ENCODE measurements at places on chromosomes 1 and 21. TPM values are rescaled to one million over a fixed set of nuclear protein-coding genes. Genes with fewer than 3 reads are reported as not detected.

OR2T11 gene
- not detected for total RNA-seq

NIT1 gene
- 14.7 TPM for total RNA-seq

RNF220 gene
- 48.1 TPM for total RNA-seq

WLS gene
- total RNA-seq, result 28.1 TPM

CCDC17 gene
- total RNA-seq, result 0.41 TPM

TMOD4 gene
- not detected for total RNA-seq

DNA sequence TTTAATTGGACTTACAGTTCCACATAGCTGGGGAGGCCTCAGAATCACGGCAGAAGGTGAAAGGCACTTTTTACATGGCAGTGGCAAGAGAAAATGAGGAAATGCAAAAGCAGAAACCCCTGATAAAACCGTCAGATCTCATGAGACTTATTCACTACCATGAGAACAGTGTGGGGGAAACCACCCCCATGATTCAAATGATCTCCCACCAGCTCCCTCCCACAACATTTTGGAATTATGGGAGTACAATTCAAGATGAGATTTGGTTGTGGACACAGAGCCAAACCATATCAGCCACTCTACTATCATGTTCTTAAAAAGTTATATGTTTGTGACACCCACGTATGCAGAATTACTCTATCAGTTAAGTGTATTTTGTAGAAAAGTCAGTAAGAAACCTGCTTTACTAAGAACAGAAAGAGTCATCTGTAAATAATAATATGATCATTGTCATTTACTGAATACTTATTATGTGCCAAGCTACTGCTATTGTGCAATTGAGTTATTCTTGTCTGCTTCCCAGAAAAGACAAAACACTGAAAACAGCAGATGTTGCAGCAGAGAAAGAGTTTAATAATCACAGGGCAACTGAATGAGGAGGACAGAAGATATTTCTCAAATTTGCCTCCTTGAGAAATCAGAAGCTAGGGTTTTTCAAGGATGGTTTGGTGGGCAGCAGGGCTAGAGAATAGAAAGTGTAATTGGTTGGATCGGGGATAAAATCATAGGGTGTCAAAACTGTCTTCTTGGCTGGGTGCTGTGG, 207.7 kb upstream of the FGGY start:
- no peak for DNase-seq

- DNase-seq, result no peak
Measured at GRCh38 chr1:47847763-47848162, 149.4 kb downstream of the TRABD2B start.

GRCh38 chr1:6466023-6466422, at the start of gene TNFRSF25:
TNFRSF25 (minus strand) TSS chr1:6466173; CDS start chr1:6466107, 66 bp downstream.
- DNase-seq, result no peak

DNA sequence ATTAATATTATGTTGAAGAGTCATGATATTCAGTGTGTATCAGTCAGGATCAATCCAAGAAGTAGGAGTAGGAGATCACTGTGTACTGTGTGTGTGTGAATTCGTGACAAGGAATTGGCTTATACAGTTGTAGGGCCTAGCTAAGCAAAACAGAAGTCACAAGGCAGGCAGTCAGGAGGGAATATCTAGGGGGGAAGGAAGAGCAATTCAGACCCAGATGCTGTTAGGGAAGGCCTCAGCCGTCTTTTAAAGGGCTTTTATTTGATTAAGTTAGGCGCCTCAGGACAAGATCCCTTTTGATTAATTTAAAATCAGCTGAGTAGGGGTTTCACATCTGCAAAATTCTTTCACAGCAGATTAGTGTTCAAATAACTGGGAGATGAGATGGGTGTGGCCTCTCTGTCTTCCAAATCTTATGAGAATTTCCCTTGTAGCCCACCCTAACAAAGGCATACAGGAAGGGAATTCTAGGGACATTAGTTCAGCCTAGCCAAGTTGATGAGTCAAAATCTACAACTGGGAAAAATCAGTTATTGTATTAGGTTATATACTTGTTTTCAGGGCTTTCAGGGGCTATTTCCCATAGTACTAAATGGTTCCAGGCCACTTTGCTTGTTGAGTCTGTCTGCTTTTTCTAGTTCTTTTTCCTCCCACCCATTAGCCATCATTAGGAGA, 47.4 kb downstream of the ALG6 start:
- DNase-seq, result no peak

- DNase-seq, result no peak
Measured at GRCh38 chr1:26302733-26303405, 3.6 kb downstream of the UBXN11 start.

GRCh38 chr1:234244482-234244881, 128.8 kb upstream of the COA6 start:
- no peak for DNase-seq

DNA sequence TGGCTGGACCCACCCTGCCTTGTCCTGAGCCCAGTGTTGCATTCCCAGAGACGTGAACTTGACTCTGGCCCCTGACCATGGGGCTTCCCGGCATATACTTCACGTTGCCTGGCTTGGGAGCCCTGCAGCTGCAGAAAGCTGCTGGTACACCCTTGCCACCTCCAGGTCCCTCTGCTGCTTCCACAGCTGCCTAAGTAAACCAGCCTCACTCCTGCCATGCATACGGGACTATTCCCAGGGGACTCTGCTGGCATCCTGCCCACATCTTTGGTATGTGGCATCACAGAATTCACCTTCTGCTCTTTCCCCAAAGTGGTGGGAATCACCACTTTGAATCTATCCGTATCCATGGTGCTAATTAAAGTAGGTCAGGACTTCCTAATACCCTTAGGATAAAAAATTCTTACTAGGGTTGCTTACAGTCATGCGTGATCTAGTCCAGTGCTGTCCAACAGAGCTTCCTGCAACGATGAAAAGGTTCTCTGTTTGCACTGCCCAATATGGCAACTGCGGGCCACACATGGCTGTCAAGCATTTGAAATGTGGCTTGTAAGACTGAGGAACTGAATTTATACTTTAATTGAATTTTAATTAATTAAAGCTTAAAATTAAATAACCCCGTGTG, 203.0 kb downstream of the GRIK3 start:
- no peak for DNase-seq

DNA sequence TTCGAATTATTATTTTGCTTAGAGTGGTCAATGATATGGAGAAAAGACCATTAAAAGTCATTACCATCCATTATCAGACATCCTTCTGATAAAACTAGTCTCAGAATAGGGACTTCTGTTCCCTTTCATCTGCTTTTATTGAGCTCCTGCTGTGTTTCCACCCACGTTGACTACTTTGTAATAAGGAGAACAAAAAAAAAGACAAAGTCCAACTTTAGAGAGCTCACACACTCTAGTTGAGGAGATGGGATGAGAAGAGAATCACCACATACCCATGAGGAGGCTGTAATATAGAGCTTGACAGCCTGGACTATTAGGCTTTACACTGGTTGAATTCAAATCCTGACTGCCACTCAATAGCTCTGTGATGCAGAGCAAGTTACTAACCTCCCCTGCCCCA, 27.8 kb upstream of the ALDH9A1 start:
- no peak for DNase-seq

- no peak for DNase-seq
Measured at GRCh38 chr1:43932786-43933385, 715 bp upstream of the ARTN start.

GRCh38 chr1:116506132-116507004, 64.5 kb downstream of the CD58 start:
- no peak for DNase-seq

- no peak for DNase-seq
Measured at GRCh38 chr1:32388641-32389040, 5.6 kb downstream of the BSDC1 start.

DNA sequence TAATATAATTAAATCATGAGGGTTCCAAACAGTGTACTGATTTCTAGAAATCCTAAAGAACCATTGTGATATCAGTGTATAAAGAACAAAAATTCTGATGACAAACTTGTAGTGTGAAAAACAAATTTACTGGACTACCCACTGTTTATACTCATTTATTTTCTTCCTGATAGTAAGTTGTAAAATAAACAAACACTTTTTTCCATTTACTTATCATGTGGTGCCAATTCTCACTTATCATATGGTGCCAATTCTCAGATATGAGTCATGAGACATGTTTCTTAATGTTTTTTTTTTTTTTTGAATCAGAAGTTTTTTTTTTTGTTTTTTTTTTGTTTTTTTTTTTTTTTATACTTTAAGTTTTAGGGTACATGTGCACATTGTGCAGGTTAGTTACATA, 137.7 kb downstream of the LEPR start:
- no peak for DNase-seq

DNA sequence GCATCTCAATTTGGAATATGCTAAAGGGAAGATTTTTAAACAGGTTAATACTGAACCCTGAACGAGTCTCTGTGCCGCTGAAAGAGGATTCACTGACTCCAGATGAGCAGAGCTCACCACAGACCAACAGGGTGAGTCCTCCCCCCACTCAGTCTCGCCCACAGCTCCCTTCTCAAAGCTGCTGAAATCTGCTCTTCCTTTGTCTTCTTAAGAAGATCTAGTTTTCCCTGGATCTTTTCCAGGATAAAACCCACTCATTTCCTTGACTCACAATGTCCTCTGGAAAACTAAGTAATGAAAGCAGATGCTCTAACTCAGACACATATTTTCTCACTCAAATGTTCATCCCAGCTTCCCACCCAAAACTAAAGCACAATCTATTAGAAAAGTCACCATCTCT, 447.0 kb upstream of the PKN2 start:
- DNase-seq, result no peak

- peak; percentile 73 for DNase-seq
Measured at GRCh38 chr21:41817228-41817627, 50.4 kb upstream of the RIPK4 start.

DNA sequence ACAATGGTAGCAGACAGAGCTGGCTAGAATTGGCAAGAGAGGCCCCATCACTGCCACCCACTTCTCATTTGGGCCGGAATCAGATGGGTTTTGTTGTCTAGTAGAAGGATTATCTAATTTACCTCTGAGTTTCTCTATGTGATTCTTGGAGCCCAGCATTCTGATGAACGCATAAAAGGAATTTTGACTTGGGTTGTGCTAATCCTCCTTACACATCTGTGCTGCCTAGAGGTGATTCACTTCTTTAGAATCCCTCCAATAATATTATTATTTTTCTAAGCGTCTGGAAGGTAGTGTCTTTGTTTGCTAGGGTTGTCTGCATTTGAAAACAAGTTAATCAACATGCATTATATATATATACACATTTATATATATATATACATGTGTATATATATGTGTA, 118.1 kb downstream of the RUNX1 start:
- no peak for DNase-seq

GRCh38 chr1:36482724-36483388, at the start of gene CSF3R:
CSF3R (minus strand) TSS chr1:36482913; CDS start chr1:36479496, 3,417 bp downstream.
- DNase-seq, result no peak

Data from frontal cortex (tissue), 4 donors.